Transverse colon (tissue), 4 donors: ENCODE measurements at places on chromosomes 13 and 19. TPM values are rescaled to one million over a fixed set of nuclear protein-coding genes. Genes with fewer than 3 reads are reported as not detected.

EFNB2 gene
- 77.5 TPM for total RNA-seq

GRCh38 chr19:15251749-15252397, 19.6 kb upstream of the EPHX3 start:
- DNase-seq, result peak; percentile 67

PCDH9 gene
- total RNA-seq, result 1.8 TPM

GRCh38 chr13:109547942-109548341, 238.4 kb downstream of the IRS2 start:
- no peak for DNase-seq

TEKTIP1 gene
- 5.2 TPM for total RNA-seq

DNA sequence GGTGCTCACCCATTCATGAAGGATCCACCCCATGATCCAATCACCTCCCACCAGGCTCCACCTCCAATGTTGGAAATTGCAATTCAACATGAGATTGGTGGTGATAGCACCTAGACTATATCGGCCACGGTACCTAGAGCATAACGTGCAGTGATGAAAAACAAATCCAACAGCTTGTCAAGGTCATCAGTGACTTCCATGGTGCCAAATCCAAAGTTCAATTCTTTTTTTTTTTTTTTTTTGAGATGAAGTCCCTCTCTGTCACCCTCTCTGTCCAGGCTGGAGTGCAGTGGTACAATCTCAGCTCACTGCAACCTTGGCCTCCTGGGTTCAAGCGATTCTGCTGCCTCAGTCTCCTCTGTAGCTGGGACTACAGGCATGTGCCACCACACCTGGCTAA, 17.1 kb upstream of the ACP7 start:
- no peak for DNase-seq

GRCh38 chr19:57850553-57851017, 926 bp downstream of the ZNF587 start:
- peak; percentile 75 for DNase-seq

- no peak for DNase-seq
Measured at GRCh38 chr19:18629166-18630088, 7.4 kb upstream of the KLHL26 start.
